NCI-H2171 treated with DMSO at 0.1 percent for 48 hours (cell line): ENCODE measurements at places on chromosomes 13 and 19.
A peak's percentile ranks its signal among the peaks of the same experiment; 100 is the strongest.

DNA sequence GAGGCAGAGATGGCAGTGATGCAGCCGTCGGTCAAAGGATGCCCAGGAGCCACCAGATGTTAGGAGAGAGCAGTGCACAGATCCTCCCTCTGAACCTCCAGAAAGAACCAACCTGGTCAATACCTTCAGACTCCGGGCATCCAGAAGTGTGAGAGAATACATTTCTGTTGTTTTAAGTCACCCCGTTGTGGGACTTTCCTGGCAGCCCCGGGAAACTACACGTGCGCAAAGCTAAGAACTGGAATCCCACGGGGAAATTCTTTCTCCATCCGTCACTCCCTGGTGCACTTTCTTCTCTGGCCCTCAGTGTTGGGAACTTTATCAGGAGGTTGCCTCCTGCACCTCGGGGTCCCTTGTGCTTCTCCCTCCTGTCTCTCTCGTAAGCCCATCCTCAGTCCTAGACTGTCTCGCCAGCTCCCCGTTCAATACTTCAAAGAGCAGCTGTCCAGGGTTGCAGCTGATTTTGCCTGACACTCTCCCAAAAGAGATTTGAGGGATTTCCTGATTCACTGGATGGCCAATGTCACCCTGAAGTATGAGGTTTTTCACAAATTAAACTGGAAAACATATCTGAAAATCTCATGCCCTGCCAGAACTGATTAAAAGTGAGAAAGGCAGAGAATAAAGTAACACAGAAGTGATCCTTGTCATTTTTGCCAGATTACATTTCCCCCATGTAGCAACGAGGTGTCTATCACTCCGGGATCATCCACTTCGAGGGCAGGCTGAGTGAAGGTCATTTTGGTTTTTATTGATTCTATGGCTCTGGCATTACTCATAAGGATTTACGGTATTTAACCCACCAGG is 136.8 kb downstream of the DCT start:
- no peak for DNase-seq

DNA sequence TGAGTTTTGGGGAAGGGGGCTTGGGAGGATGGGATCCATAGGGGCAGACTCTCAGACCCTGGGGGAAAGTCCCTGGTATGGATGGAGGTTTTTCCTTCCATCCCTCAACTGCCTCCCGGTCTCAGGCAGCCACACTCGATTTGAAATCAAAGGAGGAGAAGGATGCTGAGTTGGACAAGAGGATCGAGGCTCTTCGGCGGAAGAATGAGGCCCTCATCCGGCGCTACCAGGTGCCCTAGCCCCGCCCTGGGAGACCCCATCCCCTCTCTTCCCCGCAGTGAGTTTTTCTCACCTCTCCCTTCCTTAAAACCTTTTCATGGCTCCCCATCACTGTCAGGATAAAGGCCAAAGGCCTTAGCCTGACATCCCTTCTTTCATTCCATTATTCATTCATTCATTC is 2.1 kb downstream of the CCDC9 start:
- DNase-seq = no peak

GRCh38 chr19:38666663-38667511 is 19.4 kb downstream of the ACTN4 start:
- no peak for DNase-seq

- DNase-seq = peak; percentile 97
Observed at GRCh38 chr19:9883231-9883758, 48.2 kb downstream of the PIN1 start.

GRCh38 chr13:24511816-24512196 is 772 bp downstream of the PARP4 start:
- no peak for DNase-seq

DNA sequence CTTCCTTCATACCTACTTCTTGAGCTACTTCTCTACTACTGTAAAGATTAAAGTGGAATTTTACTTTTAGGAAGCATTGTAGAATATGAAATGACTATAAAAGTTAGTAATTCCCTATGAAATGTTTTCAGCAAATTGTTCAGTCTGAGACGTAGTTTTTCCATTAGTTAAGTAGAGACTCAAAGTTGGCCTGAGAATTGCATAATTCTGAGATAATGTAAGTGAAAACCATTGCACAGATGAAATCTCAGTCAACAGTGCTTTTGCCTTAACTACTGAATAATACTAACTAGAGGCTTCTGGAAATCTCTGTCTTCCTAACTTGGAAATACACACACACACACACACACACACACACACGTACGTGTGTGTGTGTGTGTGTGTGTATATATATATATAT is 125.9 kb downstream of the FGF14 start:
- no peak for DNase-seq

- no peak for DNase-seq
Observed at GRCh38 chr19:43678512-43679261, 8.7 kb upstream of the PLAUR start.

DNA sequence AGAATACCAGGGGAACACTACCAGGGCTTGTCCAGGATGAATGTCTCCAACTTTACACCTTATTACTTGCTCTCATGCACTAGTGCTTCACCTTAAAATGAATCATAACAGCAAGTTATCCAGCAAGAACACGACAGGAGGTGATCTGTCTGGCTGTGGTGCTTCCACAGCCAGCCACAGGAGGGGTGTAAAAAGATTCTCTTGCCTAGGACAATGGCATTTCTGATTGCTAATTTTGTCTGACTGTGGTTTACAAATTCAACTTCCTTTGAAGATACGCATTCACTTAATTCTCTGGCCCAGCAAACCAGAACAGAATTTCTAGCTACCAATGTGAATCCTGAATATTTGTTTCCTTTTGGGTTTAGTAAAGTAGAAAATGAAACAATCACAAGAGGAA is 23.1 kb upstream of the COG3 start:
- DNase-seq = no peak

DNA sequence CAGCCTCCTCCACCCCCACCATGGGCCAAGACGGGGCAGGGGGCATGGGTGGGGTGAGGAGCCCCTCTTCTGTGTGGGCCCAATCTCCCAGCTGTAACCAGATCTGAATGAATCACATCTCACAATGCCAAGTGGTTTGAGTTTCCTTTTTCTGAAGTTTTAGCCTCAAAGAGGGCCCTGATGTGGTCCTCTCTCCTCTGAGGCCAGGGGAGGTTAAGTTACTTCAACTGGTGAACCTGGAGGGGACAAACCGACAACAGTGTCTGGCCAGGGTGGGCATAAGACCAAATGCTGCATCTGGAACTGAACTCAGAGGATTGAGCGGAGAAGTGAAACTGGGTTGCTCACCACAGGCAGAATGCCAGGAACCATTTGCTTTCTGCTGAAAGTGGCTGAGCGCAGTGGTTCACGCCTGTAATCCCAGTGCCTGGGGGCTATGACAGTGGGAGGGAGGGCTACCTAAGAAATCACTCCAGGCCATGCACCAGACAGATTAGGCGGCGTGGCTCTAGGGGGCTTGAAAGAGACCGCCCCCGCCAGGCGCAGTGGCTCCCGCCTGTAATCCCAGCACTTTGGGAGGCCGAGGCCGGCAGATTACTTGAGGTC is 15.4 kb upstream of the IRGC start:
- no peak for DNase-seq

DNA sequence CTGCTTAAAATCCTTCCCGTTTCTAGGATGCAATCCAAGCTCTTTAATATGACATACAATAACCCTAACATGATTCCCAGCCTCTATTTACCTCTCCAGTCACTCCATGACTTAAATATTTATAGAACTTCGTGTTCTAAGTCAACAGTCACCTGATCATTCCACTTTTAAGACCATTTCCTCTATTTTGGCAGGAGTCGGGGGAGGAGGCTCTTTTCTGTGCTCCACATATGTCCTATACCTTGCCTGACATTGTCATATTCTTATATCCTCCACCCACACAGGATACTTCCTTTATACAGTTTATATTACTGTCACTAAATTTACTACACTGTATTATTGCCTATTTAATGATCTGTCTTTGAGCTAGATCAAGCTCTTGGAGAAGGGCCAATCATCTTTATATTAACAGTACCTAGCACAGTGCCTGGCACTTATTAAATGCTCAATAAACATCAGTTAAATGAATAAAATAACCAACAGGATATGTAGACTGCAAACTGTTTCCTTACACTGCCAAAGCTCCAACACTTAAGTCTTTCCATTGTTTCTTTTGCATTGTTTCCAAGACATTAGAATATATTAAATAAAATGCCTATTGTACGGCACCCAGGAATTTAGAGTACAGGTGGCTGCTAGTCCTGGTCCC is 2.7 kb downstream of the ARGLU1 start:
- DNase-seq = no peak

DNA sequence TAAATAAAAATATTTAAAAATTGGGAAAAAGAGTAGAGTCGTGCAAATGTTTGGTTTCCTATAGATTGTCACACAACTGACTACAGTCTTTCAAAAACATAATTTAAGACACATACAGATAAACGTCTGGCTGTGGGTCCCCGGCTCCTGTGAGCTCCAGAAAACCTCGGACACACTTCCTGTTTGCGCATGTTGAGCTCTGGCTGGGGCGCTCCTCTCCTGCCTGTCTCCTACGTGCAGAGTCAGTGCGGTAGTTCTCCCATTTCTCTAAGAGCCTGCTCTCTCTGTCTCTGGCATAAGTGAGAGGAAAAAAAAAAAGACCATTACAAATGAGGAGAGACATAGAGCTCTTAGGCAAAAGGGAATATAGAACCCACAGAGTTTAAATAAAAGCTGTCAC is 128.2 kb upstream of the OBI1 start:
- no peak for DNase-seq

- DNase-seq = no peak
Observed at GRCh38 chr19:17733127-17733526, 13.8 kb downstream of the MAP1S start.

DNA sequence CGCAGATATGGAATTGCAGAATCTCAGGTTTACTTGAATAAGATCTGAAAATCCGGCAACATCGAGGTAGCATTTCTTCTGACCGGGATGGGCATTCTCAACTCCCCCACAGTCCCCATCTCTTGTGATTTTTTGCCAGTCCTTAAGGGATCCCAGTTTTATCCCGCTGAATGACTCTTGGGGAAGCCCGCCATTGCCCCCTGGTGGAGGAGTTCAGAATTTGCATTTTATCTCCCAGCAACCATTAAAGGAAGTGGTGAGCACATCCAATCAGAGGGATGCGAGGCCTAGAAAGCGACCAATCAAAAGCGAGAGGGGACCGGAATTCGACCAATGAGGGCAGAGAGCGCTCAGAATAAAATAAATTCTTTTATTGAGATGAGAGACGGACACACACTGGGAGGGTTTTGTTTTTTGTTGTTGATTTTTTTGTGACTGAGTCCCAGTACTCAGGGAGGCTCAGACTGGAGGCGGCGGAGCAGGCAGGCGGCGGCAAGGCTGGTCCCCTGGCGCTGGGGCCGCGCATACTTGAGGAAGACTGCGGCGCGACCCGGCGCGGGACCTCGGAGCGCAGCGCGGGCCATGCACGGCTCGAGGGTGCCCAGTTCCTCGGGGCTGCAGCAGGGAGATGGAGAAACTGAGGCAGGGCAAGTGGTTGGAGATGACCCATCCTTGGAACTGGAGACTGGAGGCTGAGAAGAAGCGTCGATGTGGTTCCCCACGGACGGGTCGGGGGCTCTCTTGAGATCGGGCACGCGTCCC is 3.9 kb upstream of the TTC9B start:
- DNase-seq = peak; percentile 86

GRCh38 chr19:18591735-18592385 is 3.3 kb downstream of the REX1BD start:
- DNase-seq = no peak

DNA sequence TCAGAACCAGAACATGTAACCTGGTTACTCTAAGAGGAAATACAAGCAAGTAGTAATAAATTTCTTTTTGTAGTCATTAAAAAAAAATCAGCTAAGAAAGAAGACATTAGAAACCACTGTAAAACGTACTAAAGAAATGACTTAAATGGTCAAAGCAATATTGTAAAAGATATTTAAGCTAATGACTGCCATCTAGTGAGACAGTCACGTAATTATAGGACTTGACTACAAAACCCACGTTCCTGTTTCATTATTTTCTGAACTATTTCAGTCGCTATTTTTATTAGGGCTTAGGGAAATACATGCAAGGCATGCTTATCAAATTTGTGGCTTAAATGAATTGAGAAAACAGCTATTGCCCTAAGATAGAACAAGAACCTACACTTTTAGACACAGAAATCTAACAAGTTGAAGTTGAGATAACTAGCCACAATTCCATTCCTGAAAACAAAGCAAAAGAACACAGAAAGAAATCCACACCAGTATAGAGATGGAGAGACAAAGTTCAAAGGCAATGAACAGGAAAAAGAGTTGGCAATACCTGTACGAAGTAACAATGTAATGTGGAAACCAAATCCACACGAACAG is 17.9 kb downstream of the ALG5 start:
- DNase-seq = peak; percentile 26

DNA sequence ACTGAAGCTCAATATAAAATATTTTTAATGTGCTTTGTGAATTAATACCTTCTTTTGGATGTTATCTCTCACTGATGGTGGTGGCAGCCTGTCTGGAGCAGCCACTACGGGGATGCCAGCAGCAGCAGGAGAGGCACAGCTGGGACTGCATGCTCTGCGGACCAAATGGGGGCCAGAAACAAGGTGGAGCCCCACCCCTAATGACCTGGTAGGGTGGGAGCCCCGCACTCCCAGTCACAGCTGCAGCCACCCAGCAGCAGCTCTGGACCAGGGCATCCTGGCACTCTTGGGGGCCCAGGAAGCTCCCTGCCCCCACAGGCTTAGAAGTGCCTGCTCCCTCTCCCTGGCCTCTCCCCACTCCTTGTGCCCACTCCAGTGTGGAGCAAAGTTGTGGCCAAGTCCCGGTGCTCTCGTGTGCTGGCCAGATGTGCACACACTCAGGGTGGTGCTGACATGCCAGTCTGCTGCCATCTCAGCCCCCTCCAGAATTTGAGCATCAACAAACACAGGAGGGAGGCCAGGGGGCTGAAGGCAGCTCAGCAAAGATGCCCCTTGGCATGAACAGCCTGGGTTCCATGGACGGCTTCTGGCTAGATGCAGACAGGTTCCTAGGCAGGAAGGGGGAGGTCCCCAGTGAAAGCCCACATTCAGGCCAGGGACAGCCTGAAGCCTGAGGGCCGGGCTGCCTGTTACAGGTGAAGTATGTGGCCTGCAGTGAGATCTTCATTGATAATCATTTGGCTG is 696.7 kb upstream of the SLITRK5 start:
- DNase-seq = no peak

- no peak for DNase-seq
Observed at GRCh38 chr19:33488826-33489225, 32.8 kb downstream of the PEPD start.

GRCh38 chr19:14575428-14575980 is 3.6 kb upstream of the NDUFB7 start:
- no peak for DNase-seq

- DNase-seq = no peak
Observed at GRCh38 chr19:41863209-41863931, 3.3 kb downstream of the RPS19 start.

- DNase-seq = no peak
Observed at GRCh38 chr13:45482571-45483173, 17.9 kb downstream of the COG3 start.

DNA sequence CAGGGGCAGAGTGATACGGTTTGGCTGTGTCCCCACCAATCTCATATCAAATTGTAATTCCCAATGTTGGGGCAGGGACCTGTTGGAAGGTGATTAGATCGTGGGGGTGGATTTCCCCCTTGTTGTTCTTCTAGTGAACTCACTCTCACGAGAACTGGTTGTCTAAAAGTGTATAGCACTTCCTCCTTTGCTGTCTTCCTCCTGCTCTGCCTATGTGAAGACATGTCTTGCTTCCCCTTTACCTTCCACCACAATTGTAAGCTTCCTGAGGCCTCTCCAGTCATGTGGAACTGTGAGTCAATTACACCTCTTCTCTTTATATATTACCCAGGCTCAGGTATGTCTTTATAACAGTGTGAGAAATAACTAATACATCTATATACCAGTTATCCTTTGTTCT is 706.4 kb upstream of the KLHL1 start:
- no peak for DNase-seq
